ENCODE measurements at places on chromosomes 12 and 14.
A peak's percentile ranks its signal among the peaks of the same experiment; 100 is the strongest.

DNA sequence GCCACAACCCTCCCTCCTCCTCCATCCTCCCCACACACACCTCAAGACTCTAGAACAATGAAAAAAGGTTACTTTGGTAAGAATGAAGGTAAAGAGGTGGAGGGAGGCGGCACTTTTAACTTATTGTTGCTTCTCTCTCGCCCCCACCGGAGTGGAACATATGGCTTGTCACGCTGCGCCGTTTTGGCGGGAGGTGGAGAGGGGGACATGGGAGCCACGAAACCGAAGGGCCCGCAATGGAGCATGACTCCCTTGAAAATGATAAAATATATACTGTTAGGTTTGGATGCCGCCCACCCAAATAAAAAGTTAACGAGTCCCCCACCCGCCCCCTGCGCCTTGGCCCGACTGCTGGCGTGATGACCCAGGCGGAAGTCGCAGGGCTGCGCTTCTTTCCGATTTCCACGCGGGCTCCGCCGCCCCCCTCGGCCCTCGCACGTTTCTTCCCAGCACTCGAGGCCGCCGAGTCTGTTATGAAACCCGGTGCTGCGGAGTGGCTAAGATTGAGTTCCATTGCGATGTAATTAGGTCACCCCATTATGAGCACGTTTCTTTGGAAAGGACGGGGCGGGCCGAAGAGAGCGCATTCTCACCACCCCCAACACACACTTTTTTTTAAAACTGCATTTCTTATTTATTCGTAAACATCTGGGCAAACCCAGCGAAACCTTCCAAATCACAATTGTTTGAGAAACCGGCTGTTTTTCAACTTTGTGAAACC, 1.4 kb upstream of the ZFP36L1 start:
- DNase-seq, result peak; percentile 53

- peak; percentile 21 for DNase-seq
Observed at GRCh38 chr14:65281991-65282895, 130.3 kb upstream of the FUT8 start.

DNA sequence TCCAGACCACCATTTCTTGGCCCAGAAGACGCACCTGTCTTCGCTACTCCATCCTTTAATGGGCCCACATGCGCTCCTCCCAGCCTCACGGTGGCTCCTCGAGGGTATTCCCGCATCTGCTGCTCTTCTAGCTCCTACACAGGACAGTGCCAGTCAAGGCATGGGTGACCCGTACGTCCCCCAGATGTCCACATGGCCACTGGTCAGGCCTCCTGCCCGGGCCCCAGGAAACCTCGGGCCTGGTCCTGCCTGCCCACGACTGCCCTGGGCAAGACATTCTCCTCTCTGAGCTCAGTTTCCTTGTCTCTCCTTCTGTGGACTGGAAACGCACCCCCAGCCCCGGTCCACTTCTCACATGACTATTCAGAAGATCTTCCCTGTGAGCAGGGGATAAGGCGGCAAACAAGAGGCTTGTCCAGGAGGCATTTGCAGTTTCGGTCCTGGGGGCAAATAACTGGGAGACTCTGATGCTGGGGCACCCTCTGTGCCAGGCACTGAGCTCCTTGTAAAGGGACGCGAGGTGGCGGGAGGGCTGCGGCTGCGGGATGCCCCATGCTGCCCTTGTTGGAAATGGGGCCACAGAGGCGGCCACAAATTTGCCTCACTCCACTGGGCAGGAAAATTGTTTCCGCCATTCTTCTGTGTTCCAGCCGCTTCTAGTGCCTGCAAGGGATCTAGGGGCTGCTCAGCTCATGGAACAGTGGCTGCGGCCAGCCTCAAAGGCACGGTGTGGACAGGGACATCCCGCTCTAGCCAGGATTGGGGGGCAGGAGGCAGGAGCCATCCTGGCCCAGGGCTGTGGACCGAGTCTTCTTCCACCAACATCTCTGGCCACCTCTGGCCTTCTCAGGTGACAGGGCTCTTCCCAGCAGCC, 6.8 kb upstream of the BEGAIN start:
- DNase-seq, result no peak

DNA sequence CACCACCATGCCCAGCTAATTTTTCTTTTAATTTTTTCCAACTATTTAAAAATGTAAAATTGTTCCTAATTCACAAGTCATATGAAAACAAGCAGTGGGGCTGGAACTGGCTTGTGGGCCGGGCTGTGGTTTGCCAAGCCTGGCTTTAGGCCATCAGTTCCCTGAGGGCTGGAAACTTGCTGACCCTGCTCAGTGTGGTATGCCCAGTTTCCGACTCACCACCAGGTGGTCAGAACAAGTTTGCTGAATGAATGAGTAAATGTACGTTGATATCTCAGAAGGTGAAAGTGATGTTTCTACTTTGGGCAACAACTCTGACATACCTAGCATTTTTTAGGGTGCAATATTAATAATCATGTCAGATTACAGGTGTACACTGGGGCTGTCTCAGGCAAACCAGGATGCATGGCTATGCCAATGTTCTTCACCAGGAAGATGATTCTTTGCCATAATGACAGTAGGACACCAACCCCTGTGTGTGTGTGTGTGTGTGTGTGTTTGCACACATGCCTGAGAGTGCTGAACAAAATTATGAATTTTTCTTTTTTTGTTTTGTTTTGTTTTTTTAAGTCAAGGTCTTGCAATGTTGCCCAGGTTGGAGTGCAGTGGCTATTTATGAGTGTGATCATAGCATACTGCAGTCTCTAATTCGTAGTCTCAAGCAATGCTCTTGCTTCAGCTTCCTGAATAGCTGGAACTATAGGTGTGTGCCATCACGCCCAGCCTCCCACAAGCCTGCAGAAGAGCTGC, 106.1 kb downstream of the PTPN11 start:
- peak; percentile 31 for DNase-seq

- no peak for DNase-seq
Observed at GRCh38 chr14:23563473-23564180, 4.0 kb downstream of the AP1G2 start.

DNA sequence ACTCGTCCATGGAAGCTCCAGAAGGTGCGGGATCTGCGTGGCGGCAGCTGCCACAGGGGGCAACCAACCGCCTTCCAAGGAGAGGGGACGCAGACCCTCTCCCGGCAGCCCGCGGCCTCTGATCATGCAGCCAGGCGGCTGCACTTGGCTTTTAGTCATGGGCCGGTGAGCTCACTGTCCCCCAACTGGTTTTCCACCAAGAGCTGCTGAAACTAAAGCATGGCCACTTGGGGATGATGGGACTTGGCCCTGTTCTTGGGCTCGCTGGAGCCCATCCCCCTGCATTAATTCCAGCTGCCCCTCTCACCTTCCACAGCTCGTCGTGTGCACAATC, 39.1 kb downstream of the CCDC85C start:
- DNase-seq, result no peak

DNA sequence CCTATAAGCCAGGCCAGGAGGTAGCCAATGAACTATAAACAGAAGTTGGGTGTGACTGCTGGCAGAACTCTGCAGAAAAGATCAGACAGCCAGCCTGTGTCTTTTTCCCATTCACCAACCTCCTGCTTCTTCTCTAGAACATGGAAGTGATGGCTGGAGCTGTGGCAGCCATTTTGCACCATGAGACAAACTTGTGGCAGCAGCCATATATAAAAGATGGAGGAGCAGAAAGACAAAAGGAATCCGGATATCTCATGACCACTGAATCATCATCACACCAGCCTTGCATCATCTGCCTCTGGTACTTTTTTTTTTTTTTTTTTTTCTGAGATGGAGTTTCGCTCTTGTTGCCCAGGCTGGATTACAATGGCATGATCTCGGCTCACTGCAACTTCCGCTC, 8.7 kb downstream of the BEGAIN start:
- no peak for DNase-seq

GRCh38 chr12:44689587-44689986, 186.5 kb downstream of the NELL2 start:
- DNase-seq, result no peak

- DNase-seq, result no peak
Observed at GRCh38 chr12:114041590-114041989, 75.5 kb upstream of the RBM19 start.

DNA sequence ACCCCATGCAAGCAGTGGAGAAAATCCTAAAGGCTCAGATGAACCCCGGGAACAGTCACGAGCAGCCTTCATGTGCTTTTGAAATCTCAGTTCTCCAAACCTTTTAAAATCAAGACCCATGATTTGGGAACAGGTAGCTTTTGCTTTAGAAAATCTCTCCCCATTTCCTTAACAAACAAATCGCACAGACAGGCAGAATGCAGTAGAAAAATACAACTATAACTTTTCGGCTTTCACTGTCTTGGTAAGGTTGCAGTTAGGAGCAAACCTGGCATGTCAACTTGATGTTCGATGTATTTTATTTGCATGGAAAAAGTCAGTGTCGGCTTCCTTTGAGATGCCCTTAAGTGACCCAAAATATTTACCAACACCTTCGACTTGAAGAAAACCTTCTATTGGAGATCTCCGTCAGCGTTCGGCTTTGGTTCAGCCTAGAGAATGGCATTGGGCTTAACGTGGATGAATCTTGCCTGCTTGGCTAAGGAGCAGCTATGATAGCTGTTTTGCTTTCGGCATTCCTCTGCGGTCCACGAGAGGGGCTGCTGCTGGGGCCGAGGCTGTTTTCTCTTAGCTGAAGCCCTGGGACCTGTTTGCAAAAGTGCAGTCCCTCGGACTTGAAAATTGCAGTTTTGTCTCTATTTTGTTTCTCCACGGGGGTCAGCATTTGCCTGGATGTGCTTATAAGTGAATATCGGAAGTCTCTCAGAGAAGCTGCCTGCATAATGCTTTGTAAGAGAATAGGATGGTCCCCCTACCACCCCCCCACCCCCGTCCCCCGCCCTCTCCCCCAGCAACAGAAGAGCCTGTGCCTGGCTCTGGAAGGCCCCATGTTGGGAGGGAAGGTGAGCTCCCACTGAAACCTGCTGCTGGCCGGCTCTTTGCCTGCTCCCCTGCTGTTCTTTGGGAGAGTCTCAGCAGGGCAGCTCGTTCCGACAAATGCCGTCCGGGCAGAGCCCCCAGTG, 122.8 kb downstream of the AACS start:
- no peak for DNase-seq

- no peak for DNase-seq
Observed at GRCh38 chr14:63727231-63727735, 582 bp downstream of the SGPP1 start.

DNA sequence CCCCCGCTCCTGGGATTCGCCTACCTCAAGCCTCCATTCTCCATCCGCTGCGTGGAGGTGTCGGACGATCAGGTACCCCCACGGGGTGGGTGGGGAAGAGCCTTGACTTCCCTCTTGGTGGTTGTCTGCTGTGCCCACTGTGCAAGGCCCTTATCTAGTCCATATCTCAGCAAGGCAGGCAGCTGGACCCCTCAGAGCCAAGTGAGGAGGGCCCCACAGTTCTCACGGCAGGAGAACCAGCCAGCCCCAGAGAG, 39.9 kb downstream of the MMAB start:
- no peak for DNase-seq

DNA sequence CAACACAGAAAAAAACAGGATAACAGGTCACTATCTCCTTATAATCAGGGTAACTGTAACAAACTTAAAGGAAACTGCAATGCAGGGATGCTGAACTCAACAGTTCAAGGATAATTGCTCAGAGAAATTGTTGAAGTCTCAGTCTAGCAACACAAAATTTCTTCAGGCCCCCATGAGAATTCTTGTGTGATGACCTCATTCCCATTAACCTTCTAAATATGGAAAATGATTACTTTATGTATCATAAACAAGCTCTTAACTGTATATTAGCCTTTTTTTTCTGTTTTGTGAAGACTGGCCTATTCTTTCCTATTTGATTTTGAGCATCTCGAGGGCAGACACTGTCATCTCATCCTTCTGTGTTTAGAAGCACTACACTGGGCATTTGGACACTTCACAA, 47.1 kb downstream of the IGF1 start:
- no peak for DNase-seq

GRCh38 chr14:54981698-54982097, 45.2 kb downstream of the WDHD1 start:
- DNase-seq, result no peak

- DNase-seq, result no peak
Observed at GRCh38 chr12:64066776-64067175, 155.3 kb downstream of the KICS2 start.

- no peak for DNase-seq
Observed at GRCh38 chr14:81591266-81591665, 57.6 kb upstream of the SEL1L start.

DNA sequence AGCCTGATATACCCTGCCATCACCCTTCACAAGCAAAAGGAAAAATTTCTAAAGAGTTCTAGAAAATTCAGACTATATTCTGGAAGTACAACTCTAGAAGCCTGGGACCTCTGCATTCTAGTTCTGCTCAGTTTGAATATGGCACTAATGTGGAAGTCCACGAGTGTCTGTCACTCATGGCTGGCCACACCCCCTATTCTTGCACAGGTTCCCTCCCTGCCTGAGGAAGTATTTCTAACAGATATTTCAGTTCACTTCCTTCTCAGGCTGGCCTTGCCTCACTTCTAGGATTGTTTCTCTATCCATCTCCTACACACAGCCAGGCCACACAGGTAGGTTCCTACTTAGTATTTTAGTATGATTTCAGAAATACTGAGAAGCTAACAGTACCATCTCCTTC, 67.4 kb downstream of the PHLDA1 start:
- peak; percentile 89 for DNase-seq

GRCh38 chr14:22282949-22283348, 306.1 kb downstream of the DAD1 start:
- DNase-seq, result peak; percentile 12

- DNase-seq, result no peak
Observed at GRCh38 chr12:56216461-56216860, 5.3 kb downstream of the RNF41 start.

DNA sequence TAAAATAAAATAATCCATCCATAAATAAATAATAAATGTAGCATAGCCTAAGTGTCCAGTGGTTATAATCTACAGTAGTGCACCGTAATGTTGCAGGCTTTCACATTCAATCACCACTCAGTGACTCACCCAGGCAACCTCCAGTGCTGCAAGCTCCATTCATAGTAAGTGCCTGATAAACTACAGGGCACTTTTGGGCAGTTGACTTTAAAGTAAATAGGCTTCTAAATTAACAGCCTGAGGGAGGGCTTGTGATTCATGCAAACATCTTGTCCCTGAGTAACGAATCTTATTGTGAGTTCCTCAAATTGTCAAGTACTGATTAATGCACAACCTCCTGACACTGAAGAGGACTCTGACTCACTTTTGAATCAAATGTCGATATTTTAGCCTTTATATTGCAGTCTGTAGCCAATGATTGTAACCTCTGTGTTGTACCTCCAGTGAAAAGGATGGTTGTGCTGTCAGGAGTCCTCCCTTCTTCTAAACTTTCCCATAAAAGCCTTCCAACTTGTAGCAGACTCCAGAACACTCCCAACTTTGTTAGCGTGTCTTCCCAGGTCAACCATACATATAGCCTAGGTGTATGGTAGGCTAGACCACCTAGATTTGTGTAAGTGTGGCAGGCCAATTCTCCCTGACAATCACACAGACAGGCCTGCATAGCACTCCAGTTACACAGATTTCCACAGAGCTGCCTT, 55.0 kb upstream of the BICD1 start:
- DNase-seq, result peak; percentile 62

DNA sequence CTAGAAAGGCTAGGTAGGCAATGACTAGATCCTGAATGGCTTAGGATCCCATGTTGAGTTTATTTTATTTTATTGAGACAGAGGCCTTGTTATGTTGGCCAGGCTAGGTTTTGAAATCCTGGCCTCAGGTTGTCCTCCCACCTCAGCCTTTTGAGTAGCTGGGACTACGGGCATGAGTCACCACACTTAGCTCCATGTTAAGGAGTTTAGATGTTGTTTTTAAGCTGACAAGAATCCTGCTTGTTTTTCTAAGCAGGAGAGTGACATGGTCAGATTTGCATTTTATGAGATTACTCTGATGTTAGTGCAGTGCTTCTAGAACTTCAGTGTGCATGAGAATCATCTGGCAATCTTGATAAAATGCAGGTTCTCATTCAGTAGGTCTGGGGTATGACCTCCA, 14.5 kb downstream of the CCDC198 start:
- DNase-seq, result no peak

Measured in NB4 (cell line).